ENCODE measurements at places on chromosomes 13 and 19.

- DNase-seq, result peak; percentile 91
Observed at GRCh38 chr19:29873024-29873800, 61.4 kb downstream of the CCNE1 start.

DNA sequence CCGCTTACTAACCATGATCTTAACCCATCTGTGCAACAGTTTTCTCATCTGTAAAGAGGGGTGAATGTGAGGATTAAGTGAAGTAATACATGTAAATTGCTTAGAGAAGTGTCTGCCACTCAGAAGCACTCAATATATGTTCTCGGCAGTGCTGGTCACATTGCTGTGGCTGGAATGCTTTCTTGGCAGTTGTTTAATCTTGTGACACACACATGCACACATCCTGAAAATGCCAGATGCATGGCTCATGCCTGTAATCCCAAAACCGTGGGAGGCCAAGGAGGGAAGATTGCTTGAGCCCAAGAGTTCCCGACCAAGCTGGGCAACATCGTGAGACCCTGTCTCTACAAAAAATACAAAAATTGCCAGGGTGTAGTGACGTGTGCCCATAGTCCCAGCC lies 4.9 kb upstream of the DMKN start:
- no peak for DNase-seq

- peak; percentile 98 for DNase-seq
Observed at GRCh38 chr19:41959056-41960053, at the start of gene RABAC1. RABAC1 (minus strand) TSS chr19:41959321; CDS start chr19:41959292, 29 bp downstream.

DNA sequence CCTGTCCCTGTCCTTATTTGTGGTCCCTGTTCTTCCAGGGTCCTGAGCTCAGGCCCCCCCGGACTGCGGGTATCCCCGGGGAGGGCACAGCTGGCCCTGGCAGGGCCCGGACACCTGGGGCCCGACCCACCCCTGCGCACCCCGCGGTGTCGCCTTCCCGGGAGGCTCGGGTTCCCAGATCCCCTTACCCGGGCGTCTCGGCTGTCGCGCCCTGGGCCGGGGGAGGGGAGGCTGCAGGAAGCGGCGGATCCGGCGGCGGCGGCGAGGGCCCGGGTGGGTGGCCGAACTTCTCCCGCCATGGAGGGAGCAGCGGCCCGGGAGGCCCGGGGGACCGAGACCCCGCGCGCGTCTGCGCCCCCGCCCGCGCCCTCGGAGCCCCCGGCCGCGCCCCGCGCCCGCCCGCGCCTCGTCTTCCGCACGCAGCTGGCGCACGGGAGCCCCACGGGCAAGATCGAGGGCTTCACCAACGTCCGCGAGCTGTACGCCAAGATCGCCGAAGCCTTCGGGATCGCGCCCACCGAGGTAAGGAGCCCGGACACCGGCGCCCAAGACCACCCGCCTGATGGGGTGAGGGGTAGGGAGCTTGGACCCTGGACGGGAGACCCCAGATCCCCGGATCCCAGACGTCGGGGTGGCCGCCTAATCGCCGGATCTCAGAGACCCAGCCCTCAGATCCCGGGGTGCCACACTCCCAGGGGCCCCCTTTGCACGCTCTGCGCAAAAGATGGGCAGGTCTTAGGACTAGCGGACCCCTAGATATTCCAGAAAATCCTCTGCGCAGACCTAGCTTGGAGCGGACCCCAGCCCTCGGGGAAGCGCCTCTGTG lies at the start of gene GIPC3:
TSS of gene GIPC3 (plus strand) at position 178 of the 826 bp plus-strand sequence. CDS start at position 298, 120 bp downstream.
- peak; percentile 71 for DNase-seq

GRCh38 chr19:24046550-24046949 lies 40.4 kb upstream of the ZNF254 start:
- no peak for DNase-seq

DNA sequence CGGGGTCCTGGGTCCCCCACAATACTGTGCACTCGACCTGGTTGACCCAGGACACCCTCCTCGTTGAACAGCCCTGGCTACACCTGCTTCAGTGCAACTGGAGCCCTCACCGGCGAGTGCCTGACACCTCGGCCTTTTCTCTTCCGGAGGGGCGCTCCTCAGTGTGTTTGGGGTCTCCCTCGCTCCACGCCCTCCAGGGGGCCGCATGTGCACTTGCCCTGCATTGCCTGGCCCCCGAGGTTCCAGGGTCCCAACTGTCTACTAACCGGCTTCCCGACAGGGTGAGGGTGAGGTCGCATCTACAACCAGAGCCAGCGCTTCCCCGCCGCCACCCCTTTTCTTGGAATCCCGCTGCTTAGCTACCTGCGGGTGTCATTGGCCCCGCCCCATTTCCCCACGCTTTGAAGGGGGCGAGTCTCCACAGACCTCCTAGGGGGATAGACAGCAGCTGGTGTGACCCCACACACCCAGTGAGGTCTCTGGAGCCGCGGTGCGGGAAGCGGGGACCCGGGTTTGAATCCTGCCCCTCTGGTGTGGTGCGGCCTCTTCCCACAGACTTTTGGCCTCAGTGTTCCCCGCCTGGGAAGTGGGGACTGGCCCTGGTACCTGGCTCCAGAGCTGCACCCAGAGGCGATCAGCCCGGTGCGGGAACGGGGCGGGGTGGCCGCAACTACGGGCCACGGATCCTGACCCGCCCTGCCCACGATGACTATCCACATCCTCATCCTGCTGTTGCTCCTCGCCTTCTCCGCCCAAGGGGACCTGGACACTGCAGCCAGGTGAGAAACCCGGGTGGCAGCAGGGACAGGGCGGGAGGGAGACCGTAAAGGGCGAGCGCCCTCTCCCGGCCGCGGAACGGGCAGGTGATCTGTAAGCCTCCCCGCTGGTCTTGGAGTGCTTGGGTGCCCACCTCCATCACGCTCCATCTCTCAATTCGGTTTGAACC lies at the start of gene ADM5:
TSS of gene ADM5 (plus strand) at position 462 of the 946 bp plus-strand sequence. CDS start at position 706, 244 bp downstream.
- peak; percentile 93 for DNase-seq

DNA sequence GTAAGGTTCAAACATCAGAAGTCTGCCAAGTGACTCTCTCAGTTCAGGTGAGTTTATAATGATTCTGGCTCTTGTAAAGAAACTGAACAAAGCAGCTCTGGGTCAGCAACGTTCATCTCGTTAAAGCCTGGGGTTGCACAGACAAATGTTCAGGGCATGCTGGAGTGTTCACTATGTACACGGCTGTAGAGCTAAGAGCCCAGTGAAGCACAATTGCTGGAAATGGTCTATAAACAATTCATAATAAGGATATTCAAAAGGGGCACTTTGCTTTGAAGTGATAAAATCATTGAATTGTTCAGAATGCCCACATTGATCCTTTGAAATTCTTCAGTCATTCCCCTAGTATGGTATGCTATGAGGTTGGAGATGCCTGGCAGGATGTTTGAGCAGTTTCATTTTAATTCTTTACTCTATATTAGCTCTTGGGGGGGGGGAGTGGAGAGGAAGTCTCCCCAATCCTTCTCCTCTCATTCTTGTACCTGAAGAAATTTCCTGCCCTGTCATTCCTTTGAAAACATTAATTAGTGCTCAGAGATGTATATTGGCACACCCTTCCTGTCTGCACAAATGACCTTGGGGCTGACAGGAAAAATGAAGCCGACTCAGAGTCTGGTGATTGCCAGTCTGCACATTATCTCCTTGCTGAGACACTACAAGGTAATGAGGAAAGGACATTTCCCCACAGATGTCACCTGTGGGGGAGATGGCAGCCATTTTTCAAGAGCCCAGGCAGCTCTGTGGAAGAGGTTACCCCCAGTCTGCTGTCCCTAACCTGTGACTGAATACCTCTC lies 145.5 kb downstream of the DLEU7 start:
- DNase-seq, result no peak

GRCh38 chr13:25406377-25406776 lies 34.6 kb downstream of the ATP8A2 start:
- peak; percentile 67 for DNase-seq

- peak; percentile 84 for DNase-seq
Observed at GRCh38 chr19:42596391-42597072, 1.8 kb upstream of the CEACAM8 start.

DNA sequence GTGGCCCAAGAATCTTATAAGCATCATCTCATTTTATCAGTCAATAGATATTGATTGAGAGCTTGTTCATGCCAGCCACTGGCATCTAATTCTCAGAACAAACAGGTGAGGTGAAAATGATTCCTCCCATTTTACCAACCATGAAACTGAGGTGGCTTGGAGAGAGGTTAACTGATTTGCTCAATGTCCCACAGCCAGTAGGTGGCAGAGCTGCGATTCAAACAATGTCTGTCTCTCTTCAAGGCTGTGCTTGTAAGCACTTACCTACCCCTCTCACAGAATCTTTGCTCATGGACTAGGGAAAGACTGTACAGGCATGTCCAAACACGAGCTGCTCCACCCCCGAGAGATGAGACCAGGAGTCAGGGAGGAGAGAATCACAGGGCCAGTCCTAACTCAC lies 21.5 kb upstream of the GSX1 start:
- peak; percentile 76 for DNase-seq

- no peak for DNase-seq
Observed at GRCh38 chr19:45477186-45477585, 9.4 kb downstream of the FOSB start.

- DNase-seq, result no peak
Observed at GRCh38 chr19:41328157-41328841, 18.3 kb downstream of the CCDC97 start.

- DNase-seq, result no peak
Observed at GRCh38 chr19:32887572-32888215, 18.1 kb upstream of the SLC7A9 start.

DNA sequence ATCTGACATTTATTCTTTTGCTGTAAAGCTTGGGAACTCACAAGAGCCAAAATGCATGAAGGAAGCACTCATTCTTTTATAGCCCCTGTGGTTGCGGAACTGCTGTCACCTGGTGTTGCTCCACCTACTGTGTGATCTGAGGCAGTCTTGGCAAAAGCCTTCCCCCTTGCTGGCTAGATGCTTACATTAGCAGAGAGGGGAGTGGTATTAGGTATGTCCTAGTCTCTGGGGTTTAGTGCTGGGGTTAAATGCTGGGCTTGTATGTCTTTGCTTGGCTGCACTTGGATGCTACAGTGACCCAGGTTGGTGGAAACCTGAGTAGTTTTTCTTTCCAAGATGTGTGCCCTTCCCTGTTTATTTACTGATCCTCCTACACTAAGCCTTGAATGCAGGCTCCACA lies 99.3 kb downstream of the WDFY2 start:
- DNase-seq, result peak; percentile 61

GRCh38 chr13:107104631-107105030 lies 536.7 kb upstream of the ARGLU1 start:
- DNase-seq, result no peak

DNA sequence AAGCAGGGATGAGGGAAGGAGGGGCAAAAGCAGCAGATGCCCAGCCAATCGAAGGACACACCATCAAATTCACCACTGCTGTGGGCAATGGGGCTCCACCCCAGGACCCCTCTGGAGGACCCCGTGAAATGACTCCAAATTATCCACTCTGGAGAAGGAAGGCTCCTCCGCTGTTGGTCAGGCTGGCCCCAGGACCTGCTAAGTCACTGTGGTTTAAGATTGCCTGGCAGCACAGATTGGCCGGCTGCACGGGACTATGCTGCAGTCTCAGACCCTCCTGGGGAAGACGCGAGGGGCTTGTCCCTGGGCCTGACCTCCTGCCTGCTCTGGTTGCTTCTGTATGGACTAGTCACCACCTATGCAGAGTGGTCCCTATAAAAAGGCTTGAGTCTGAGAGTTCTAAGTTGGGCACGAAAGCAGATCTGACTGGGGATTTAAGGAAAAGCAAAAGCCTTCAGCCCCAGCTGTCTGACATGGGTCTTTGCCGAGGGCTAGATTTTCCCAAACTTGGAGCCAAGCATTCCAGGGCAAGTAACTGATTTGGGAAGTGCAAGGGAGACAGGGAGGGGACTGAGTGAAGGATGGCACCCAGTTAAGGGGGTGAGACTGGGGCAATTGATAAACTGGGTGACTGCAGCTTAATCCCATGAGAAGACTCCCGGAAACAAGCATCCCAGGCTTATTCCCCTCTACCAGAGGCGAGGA lies 91.7 kb downstream of the TSHZ3 start:
- DNase-seq, result no peak

GRCh38 chr13:21015284-21015683 lies 46.1 kb downstream of the LATS2 start:
- DNase-seq, result no peak

- no peak for DNase-seq
Observed at GRCh38 chr13:57123681-57124080, 17.0 kb upstream of the PRR20A start.

All from endodermal cell (in vitro differentiated cells).